Vagina (tissue), 2 donors: ENCODE measurements at places on chromosomes 16 and 17.

- no peak for DNase-seq
These were observed 256.9 kb downstream of the ENGASE start for GRCh38 chr17:79331492-79331891.

DNA sequence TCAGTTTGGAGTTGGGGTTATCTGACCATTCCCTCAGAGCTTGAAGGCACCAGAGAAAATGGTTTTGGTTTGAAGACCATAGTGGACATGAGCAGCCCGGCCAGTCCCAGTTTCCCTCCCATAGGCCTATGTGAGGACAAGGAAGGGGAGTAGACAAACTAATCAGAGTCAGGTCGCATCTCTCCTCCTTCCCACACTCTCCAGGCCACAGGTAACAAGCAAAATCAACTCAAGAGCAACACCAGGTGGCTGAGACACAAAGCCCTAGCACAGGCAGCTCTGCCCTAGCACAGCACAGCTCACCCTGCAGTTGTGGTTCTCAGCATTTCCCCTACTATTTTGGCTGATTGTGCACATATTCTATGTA is 7.2 kb downstream of the SUPT4H1 start:
- no peak for DNase-seq

DNA sequence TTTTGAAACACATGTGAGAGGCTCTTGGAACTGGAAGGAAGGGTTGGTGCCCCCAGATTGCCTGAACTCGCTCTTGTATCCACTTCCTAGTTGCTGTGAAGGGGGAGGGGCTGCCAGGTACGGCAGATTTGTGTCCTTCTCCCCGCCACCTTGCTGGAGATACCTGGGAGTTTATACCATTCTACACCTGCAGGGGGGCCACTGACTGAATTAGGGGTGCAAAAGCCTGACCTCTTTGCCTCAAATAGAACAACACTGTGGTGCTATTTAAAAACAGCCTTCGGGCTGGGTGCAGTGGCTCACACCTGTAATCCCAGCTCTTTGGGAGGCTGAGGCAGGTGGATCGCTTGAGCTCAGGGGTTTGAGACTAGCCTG is 35.1 kb upstream of the IL34 start:
- DNase-seq = no peak

GRCh38 chr17:45640141-45640850 is 143.8 kb upstream of the CRHR1 start:
- no peak for DNase-seq

GRCh38 chr16:87391324-87391949 is 699 bp upstream of the MAP1LC3B start:
- no peak for DNase-seq
